ENCODE measurements at places on chromosomes 1 and 21.

GRCh38 chr1:172566196-172566997 lies 33.4 kb downstream of the SUCO start:
- no peak for DNase-seq

- DNase-seq, result no peak
Observed at GRCh38 chr1:224380003-224380402, 23.3 kb downstream of the CNIH4 start.

GRCh38 chr1:193458628-193459027 lies 272.2 kb upstream of the B3GALT2 start:
- DNase-seq, result no peak

- DNase-seq, result peak; percentile 11
Observed at GRCh38 chr1:25080294-25081209, 150.5 kb upstream of the RUNX3 start.

DNA sequence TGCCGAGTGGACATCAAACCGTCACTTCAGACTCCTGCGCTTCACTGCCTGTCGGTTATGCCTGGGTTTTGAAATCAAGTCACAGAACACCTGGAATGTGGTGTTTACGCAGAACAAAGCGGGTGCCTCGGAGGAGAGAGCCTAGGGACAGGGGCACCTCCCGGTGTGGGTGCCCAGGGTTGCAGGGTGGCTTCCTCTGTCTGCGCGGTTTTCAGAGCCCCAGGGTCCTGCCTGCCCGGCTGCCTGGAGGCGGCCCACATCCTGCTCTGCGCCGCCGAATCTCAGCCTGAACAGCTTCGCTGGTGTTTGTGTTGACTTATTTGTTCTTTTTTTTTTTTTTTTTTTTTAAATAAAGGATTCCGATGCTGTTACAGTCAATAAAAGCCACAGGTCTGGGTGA lies 113.5 kb upstream of the COL6A1 start:
- DNase-seq, result no peak

DNA sequence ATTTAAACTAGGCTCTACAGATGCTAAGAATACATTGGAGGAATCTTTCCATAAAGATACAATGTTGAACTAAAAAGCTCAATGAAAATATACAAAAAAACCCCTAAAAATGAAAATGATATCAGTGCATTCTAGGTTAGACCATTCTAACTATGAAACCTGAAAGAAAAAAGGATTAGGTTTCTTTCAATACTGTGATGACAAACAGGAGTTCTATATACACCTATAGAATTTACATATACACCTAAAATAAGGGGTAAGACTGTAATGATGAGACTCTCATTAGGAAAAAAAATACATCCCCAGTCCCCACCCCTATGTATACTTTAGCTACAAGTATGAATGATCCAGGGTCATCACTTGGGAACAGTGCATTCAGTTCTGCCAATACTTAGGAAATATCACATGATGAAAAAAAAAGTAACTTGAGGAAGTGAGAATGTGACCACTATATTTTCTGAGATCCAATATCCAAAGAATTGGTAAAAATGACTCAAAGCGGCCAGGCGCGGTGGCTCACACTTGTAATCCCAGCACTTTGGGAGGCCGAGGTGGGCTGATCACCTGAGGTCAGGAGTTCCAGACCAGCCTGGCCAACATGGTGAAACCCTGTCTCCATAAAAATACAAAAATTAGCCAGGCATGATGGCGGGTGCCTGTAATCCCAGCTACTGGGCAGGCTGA lies 26.3 kb downstream of the SELENOF start:
- DNase-seq, result no peak

DNA sequence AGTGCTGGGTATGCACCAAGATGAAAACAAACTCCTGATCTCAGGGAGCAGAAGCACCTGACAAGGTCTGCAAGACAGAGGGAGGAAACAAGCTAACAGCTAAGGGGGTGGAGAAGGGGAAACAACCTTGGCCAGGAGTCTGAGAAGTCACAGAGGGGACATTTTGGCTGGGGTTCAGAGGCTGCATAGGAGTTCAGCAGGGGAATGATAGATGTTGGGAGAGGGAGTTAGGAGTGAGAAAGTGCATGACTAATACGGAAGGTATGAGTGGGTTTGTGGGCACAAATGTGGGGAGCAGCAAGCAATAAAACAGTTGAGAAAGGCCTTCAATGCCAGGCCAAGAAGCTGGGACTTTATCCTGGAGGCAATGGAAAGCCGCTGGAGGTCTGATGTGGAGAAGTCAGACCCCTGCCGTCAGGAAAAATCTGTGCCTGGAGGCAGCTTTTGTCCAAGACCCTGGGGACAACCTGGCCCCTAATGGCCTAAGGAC lies 16.4 kb downstream of the EPHA2 start:
- peak; percentile 95 for DNase-seq

GRCh38 chr1:243440406-243440805 lies 184.6 kb downstream of the SDCCAG8 start:
- DNase-seq, result no peak

- no peak for DNase-seq
Observed at GRCh38 chr1:81833722-81834121, 33.0 kb downstream of the ADGRL2 start.

GRCh38 chr1:205500240-205501233 lies 3.9 kb upstream of the CDK18 start:
- DNase-seq, result peak; percentile 49

DNA sequence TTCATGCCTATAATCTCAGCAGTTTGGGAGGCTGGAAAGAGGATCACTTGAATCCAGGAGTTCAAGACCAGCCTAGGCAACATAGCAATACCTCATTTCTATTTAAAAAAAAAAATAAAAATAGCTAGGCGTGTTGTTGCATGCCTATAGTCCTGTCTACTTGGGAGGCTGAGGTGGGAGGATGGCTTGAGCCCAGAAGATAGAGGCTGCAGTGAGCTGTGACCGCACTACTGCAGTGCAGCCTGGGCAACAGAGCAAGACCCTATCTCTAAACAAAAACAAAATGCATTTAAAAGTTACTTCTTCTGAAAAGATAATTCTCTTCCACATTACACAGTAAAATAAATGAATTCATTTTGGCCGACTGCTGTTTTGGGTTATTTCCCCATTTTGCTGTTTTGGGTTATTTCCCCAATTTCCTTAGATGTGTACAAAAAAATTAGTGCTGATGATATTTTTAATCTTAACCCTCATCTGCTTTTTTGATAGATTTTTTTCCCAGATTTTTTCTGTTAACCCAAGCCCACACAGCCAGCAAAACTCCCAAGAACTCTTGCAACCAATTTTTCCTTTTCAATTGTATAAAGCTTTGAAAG lies 23.0 kb upstream of the SAMSN1 start:
- no peak for DNase-seq

- peak; percentile 91 for DNase-seq
Observed at GRCh38 chr1:31789259-31790065, 25.3 kb upstream of the ADGRB2 start.

GRCh38 chr1:246153796-246154212 lies 353.3 kb downstream of the SMYD3 start:
- peak; percentile 39 for DNase-seq

- no peak for DNase-seq
Observed at GRCh38 chr1:14141656-14142055, 441.7 kb downstream of the PRDM2 start.

GRCh38 chr1:83794384-83794783 lies 204.5 kb downstream of the TTLL7 start:
- DNase-seq, result no peak

- no peak for DNase-seq
Observed at GRCh38 chr1:186239171-186239570, 135.9 kb downstream of the TPR start.

- no peak for DNase-seq
Observed at GRCh38 chr1:246181241-246181640, 325.8 kb downstream of the SMYD3 start.

- no peak for DNase-seq
Observed at GRCh38 chr1:60842304-60842703, 240.1 kb upstream of the NFIA start.

GRCh38 chr1:202279806-202280205 lies 61.9 kb downstream of the UBE2T start:
- DNase-seq, result peak; percentile 9

DNA sequence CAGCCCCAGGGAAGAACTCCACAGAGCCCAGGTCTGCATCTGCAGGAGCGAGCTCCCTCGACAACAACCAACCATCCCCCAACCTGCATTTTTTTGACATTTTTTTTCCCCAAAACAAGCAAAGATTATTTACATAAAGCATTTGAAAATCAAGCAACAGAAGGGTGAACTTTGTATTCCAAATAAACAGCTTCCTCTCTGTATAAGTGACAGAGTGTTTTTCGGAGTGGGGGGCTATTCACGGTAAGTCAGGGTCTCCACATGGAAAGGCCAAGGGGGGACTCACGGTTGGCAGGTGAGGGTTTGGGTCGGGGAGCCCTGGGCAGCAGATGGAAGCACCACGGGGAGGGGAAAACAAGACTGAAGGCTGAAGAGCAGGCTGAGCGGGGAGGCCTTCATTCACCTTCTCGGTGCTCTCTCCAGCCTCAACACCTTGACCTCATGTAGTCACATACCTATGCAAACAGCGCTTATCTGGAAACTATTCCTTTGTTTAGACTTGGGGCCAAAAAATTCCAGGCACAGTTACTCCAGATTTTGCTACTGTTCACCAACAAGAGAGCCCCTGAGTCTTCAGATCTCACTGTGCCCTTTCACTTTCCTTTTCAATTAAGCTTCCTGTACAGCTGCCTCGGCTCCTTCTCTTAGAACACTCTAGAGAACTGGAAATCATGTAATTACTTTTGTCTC lies 27.6 kb downstream of the C2CD2 start:
- DNase-seq, result peak; percentile 39

- peak; percentile 35 for DNase-seq
Observed at GRCh38 chr1:31583995-31584868, 7.9 kb downstream of the TINAGL1 start.

DNA sequence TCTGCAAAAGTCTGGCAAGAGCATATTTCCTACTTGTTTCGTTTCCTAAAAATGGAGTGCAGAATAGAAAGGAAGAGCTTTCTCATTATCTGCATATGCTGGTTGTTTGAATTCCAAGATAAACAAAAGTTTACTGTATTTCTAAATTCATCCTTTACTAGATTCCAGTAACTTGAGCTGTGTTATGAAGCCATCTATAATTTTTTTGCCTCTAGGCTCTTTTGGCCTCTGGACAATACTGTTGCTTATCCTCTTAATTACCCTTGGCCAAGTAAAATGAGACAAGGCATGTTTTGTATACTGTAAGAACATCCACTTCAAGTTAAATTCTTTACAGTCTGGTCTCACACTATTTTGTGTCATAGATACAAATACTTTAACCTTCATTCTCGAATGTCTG lies 45.6 kb upstream of the HFM1 start:
- DNase-seq, result peak; percentile 39

GRCh38 chr1:203765029-203765837 lies at the start of gene LAX1:
Gene LAX1, plus strand, starts transcription at chr1:203765183. Its CDS starts 383 bp downstream, at chr1:203765566.
- no peak for DNase-seq

DNA sequence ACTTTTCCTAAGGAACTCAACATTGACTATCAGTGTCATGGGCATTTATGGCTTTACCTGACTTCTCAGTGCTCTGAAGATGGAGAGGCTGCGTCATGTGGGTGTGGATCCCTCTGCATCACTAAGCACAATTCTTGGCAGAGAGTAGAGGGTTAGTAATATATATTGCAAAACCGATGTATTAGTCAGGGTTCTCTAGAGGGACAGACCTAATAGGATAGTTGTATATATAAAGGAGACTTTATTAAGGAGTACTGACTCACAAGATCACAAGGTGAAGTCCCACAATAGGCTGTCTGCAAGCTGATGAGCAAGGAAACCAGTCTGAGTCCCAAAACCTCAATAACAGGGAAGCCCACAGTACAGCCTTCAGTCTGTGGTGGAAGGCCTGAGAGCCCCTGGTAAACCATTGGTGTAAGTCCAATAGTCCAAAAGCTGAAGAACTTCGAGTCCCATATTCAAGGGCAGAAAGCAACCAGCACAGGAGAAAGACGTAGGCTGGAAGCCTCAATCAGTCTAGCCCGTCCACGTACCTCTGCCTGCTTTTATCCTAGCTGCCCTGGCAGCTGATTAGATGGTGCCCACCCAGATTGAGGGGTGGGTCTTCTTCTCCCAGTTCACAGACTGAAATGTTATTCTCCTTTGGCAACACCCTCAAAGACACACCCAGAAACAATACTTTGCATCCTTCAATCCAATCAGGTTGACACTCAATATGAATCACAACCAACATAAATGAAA lies 159.7 kb upstream of the NRIP1 start:
- DNase-seq, result peak; percentile 99

- no peak for DNase-seq
Observed at GRCh38 chr1:39109644-39110043, 83.5 kb downstream of the NDUFS5 start.

DNA sequence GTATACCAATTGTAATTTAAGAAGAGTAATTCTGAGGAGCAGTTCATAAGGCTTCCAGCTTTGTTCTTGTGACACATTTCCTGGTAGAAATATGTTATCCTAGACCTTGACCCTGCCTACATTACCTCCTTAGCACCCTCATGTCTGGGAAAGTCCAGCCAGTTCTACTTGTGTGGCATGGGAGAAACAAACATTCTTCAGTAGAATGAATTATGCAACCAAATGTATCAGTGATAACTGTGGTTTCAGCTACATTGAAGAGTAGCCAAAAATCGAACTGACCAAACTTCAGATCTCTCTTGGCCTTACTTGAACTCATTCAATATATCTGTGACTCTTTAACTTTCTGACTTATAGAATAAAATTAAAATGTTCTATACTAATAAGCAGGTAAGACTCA lies 308.1 kb upstream of the LYPLAL1 start:
- peak; percentile 66 for DNase-seq

DNA sequence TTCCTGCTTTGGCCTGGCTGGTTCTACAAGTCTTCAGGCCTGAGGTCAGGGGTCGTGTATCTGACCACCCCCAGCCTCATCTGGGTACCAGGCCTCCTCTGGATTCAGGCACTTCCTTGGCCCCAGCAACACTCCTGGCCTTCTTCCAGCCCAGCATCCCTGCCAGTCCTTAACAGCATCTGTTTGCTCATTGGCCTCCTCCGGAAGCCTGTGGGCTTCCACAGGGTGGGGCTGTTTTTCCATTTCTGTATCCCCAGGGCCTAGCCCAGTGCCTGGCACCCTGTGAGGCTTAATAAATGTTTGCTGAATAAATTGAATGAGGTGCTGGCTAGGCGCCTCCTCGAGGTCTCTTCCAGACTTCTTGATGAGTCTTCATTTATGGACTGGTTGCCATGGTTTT lies 21.5 kb upstream of the GPR37L1 start:
- DNase-seq, result no peak

GRCh38 chr1:90339811-90340210 lies 344.9 kb downstream of the ZNF326 start:
- no peak for DNase-seq

DNA sequence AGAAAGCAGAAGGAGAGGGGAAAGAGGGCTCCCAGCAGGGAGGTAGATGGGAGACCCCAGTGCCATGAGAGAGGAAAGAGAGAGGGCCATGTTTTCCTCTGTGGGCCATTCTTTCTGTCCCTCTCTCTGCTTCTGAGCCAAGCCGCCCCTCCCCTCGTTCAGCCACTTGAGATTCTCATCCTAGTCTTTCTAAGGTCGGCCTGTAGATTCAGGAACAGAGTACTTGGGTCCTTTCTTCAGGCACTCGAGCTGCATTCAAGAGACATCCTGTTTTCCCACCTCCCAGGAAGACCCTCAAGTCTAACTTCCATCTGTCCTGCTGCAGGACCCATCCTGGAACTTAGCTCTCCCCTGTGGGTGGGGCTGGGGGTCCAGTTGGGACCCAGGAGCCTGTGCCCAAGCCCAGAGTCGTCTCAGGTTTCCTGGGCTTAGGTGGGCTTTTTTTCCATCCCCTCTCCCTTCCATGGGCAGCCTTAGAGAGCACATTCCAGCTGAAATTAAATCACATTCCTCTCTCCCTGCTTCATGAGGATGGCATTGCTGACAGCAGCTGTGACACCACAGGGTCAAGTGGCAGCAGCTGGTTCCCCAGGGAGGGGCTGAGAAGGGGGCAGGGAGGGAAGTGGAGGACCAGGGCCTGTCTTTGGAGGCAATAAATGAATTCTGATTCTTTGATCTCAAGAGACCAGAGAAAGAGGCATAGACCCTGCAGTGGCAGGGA lies 13.0 kb downstream of the NES start:
- DNase-seq, result no peak

All from PC-3 (cell line).